Activated CD4-positive, alpha-beta T cell treated with anti-CD3 and anti-CD28 coated beads, Interleukin-2, amount 10 ng/mL, durations not matched to agents 7 days and 5 days (primary cell): ENCODE measurements at places on chromosomes 12 and 14.

- no peak for DNase-seq
Observed at GRCh38 chr12:65602253-65602609, 222.1 kb upstream of the HMGA2 start.

- DNase-seq, result no peak
Observed at GRCh38 chr14:93748208-93749075, 39.8 kb downstream of the PRIMA1 start.

- no peak for DNase-seq
Observed at GRCh38 chr14:32571995-32572866, 243.1 kb downstream of the AKAP6 start.

GRCh38 chr12:75000120-75000519, 209.5 kb downstream of the KCNC2 start:
- no peak for DNase-seq

- no peak for DNase-seq
Observed at GRCh38 chr14:94022532-94023411, 3.4 kb upstream of the OTUB2 start.

GRCh38 chr12:15939111-15939510, 28.0 kb downstream of the DERA start:
- no peak for DNase-seq
